ENCODE measurements at places on chromosomes 2 and 18.

GRCh38 chr2:231238689-231239088, 40.3 kb downstream of the ARMC9 start:
- no peak for DNase-seq

DNA sequence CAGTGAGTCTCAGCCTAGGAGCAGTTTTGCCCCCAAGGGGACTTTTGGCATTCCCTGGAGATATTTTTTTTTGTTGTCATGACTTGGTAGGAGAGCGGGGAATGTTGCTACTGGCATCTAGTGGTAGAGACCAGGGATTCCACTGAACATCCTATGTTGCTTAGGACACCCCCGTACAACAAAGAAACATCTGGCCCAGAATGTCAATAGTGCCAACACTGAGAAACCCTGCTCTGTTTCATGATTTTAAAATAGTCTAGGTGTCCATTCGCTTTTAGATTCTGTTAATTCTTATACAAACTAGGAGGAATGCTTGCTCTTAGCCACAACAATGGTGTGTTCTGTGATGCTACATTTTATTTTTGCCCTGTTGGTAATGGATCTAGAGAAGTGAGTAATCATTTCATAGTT, 225.8 kb upstream of the SIX3 start:
- DNase-seq, result no peak

GRCh38 chr18:56000041-56000440, 412.0 kb upstream of the TCF4 start:
- DNase-seq, result no peak

GRCh38 chr2:33099989-33100388, 153.2 kb downstream of the LTBP1 start:
- no peak for DNase-seq

DNA sequence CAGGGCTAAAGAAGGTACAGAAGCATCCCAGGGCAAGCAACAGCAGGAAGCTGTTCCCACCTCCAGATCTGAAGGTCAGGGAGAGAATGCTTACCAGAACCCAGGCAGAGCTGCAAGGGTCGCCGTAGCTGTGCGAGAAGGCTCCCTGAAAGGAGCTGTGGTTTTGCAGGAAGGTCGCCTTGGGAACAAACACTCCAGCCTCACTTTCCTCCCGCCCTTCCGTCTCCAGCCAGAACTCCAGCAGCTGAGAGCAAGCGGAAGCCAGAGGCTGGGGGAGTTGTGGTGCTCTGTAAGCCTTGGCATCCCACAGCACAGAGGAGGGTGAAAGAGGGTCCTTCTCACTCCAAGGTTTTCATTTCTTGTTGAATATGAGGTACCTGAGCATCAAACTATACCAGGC, 18.3 kb upstream of the ICOS start:
- DNase-seq, result no peak

GRCh38 chr2:1231466-1232063, 181.7 kb upstream of the TPO start:
- no peak for DNase-seq

GRCh38 chr18:57523171-57523956, 63.1 kb downstream of the FECH start:
- DNase-seq, result no peak

GRCh38 chr2:72696559-72696958, 129.3 kb downstream of the EXOC6B start:
- no peak for DNase-seq

GRCh38 chr2:155424518-155424917, 726.0 kb downstream of the KCNJ3 start:
- DNase-seq, result no peak

- DNase-seq, result no peak
These were observed 5.8 kb downstream of the DLX2 start for GRCh38 chr2:172096626-172097547.

Measured in T follicular helper cell (primary cell).